ENCODE measurements at places on chromosomes 7 and 10.

DNA sequence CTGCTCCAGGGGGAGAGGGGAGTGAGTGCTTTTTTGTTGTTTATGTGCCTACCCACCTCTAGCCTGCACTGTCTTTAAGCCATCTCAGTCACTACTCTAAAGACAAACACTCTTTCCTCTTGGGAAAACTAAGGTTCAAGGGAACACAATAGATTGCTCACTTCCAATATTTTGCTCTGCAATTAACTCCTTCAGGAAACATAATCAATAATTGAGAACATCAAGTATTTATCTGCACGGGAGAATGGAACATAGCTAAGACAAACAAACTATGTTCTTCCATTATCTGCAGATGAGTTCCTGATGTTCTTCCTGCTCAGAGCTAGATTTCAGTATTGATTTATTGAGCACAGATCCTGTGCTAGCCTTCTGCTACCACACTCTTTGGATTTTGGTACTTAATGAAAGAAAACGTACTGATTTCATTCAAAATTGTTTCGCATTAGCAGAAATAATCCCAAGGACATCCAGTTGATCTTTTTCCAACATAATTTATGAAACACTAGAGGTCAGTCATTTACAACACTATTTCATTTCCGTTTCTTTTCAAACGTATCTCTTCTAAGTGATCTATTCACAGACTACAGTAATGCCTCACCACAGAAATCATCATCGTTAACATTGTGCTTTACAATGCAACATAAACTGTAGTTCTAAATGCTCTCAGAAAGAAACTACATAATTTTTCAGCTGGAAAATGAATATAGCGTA is 8.3 kb downstream of the NEBL start:
- DNase-seq = no peak

DNA sequence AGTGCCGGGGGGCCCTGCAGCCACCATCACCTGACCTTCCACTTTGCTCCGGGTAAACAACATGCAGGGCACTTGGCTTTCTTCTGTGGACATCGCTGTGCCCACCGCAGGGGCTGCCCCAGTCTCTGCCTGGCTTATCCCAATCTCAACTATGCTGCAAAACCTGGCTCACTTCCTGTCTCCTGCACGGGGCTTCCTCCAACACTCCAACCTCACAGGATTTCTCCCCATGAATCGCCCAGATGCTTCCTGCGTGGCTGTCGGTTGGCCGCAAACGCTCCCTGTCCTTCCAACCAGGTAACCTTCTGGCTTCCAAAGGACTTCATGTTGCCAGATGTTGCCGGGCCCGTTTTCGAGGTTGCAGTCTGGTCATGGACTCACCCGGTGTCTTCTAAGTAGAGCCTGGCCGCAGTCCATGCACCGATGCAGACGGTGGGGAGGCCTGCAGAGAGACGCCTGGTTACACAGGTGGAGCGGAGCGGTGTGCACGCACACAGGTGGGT is 109.0 kb downstream of the VIPR2 start:
- no peak for DNase-seq

DNA sequence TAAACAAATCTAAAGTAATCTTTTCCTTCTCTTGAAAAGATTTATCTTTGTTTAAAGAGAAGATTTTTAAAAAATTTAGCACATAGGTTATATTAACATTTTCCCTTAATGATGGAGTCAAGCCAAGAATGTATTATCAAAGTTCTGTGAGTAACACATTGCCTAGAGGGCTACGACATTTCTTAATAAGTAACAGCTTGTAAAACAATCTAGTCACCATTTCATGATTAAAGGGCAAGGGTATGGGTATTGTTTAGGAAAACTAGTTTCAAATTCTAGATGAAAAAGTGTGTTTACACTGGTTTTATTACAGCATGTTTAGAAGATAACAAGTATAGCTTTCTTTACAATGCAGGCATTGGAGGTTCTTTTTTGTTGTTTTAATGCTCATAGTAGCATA is 28.6 kb upstream of the LAMB4 start:
- no peak for DNase-seq

DNA sequence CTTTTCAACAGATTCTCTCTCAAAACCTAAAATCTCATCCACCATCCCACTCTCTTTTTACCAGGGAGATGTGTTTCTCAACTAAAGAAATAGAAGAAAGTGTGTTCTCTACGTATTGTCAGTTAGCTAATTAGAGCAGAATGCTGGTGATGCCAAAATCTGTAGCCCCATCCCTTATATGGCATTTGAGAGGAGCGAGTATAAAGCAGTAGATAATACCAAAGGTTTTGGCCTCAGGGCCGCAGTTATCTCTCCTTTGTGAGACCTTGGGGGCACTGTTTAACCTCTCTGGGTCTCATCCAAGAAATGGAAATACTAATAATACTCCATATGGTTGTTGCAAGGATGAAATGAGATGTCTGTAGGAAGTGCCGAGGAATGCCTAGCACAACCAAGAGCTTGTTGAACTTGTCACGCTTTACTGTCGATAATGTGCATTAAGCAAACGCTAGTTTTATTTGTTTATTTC is 456 bp upstream of the DLD start:
- DNase-seq = no peak

DNA sequence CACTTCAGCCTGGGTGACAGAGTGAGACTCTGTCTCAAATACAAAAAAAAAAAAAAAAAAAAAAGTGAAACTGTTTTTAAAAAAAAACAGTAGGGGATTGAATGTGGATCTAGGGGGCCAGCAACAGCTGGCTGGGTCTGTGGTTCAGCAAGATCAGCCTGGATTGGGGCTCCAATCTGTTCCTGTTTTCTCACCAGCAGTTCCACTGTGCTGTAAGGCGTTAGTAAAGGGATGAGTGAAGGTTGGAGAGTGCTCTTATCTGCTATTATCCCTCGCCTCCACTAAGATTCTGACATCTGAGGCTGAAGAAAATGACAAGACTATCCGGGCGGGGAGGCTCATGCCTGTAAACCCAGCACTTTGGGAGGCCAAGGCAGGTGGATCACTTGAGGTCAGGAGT is 41.6 kb upstream of the GTF2IRD1 start:
- peak; percentile 14 for DNase-seq

- DNase-seq = no peak
Measured at GRCh38 chr7:110625294-110625693, 465.6 kb upstream of the LRRN3 start.

- DNase-seq = no peak
Measured at GRCh38 chr7:18693406-18693805, 197.9 kb downstream of the HDAC9 start.

DNA sequence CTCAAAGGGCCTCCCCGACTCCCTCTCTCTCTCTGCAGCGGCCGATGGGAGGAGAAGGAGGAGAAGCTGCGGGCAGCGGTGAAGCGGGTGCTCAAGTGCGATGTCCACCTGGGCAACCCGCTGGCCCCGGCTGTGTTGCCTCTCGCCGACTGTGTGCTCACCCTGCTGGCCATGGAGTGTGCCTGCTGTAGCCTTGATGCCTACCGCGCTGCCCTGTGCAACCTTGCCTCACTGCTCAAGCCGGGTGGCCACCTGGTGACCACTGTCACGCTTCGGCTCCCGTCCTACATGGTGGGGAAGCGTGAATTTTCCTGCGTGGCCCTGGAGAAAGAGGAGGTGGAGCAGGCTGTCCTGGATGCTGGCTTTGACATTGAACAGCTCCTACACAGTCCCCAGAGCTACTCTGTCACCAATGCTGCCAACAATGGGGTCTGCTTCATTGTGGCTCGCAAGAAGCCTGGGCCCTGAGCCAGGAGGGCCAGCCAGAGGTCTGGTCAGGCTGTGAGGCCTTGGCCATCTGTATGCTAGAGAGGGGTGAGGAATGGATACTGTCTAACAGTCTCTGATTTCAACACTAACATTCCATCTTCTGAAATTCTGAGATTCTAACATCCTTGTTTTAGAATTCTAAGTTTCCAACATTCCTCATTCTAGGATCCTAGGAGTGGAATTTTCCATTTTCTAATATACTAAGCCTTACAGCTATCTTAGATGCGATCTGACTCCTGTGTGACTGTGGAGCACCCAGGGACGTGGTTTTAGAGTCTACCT is 3.6 kb downstream of the INMT start:
- DNase-seq = no peak

GRCh38 chr10:6213908-6214307 is 11.2 kb downstream of the PFKFB3 start:
- no peak for DNase-seq

DNA sequence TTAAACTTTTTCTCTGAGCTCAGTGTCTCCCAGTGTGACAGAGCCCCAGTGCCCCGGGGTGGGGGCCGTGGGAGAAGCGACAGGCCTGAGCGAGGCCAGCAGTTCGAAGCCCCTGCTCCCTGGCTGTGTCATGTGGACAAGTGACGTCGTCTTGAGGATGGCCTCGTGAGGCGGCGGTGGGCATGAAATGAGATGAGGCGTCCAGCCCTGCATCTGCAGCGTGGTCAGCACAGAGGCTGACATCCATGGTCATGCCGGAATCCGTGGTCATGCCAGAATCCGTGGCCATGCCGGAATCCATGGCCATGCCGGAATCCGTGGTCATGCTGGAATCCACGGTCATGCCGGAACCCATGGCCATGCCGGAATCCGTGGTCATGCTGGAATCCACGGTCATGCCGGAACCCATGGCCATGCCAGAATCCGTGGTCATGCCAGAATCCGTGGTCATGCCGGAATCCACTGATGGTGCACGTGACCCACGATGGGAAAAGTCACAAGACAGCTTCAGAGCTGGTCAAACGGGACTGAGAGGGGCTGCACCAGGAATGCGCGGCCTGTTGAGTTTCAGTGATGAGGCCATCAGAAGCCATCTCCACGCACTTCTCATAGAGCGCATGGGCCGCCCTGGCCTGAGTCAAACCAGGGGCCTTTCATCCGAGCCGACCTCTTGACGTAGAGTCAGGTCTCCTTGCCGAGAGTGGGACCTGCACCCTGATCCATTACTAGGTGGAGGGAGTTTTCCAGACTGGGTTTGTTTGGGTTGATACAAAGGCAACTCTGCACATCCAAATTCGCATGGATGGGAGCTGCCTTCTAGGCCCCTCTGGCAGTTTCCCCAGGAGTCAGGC is 342.5 kb downstream of the PTPRN2 start:
- DNase-seq = no peak

DNA sequence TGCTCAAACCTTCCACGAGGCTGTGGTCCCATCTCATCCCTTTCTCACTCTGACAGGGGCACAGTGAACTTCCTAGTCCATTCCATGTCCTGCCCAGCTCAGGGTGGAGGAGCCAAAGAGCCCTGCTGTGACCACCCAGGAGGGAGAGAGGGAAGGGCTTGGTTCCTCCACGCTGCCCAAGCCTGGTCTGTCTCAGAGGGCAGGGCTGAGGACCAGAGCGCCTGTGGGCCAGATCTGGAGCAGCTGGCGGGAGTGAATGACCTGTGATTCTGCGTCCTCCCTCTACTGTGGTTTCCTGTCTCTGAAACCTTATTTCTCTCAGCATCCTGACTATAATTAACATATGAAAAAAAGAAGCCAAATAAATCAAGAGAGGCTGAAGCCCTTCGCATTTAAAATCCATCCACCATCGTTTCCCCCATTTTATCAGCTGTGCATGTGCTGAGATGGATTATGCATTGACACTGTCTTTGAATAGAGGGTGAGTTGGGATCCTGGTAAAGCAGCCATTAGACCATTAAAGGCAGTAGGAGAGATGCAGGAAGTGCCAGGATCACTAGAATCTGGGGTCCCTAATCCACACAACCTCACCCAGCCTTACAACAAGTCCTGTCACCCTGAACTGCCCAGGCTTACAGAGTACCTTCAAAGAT is 165.6 kb downstream of the DPP6 start:
- DNase-seq = no peak

GRCh38 chr7:155455776-155456737 is 1.9 kb upstream of the EN2 start:
- no peak for DNase-seq

DNA sequence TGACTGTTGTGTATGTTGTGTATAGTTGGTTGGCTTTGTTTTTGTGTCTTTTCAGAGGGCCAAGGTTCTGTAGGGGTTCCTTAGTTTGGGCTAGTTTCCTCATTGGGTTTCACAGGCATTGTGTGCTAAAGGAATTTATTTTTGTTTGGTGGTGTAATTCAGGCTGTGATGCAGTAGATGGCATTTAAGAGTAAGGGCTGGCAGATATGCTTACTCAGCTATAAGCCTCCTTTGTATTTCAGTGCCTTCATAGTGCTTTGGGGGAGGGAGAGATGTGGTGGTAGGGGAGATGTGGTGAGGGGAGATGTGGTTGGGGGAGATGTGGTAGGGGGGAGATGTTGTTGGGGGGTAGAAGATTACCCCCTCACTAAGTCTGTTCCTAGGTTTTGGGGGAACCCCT is 91.7 kb downstream of the SLC25A40 start:
- no peak for DNase-seq

- peak; percentile 5 for DNase-seq
Measured at GRCh38 chr10:33008499-33009243, 50.6 kb upstream of the ITGB1 start.

- DNase-seq = no peak
Measured at GRCh38 chr7:155211761-155212160, 85.9 kb upstream of the INSIG1 start.

- DNase-seq = no peak
Measured at GRCh38 chr7:29859524-29860185, 53.3 kb downstream of the WIPF3 start.

DNA sequence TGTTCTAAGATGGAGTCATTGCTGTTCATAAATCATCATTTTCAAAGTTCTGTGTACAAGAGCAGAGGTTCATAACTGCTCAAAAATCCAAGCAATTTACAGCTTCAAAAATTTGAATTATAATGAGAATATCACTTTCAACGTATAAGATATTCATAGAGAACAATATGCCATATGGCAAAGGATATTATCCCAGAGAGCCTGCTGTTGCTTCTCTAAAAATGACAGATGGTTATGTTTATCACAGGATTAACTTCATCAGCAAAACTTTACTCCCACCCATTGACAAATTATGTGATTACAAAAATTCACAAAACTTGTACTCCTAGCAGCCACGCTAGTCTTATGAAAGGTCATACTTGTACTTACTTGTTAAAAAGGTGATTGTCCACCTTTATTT is 105.1 kb downstream of the PIP4K2A start:
- peak; percentile 47 for DNase-seq

DNA sequence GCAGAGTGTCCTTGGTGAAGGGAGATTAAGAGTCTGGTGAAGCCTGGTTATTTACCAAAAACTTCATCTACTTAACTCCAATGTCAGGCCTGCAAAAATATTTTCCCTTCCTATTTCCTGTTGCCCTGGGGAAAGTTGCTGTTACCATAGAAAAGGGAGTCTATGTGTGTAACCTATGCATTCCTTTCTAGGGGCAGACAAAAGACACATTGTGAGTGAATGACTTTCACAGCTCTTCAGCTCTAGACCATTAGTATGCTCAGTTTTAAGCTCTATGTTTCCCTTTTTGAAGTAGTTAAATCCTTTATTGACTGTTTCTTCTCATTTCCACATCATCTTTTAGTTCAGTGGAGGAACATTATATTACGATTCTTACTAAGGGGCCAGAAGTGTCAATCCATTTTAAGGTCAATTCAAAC is 45.6 kb upstream of the SGCE start:
- no peak for DNase-seq
